ENCODE measurements at places on chromosomes 7 and 10.

GRCh38 chr10:26781797-26782196, 79.0 kb downstream of the ABI1 start:
- peak; percentile 53 for DNase-seq

DNA sequence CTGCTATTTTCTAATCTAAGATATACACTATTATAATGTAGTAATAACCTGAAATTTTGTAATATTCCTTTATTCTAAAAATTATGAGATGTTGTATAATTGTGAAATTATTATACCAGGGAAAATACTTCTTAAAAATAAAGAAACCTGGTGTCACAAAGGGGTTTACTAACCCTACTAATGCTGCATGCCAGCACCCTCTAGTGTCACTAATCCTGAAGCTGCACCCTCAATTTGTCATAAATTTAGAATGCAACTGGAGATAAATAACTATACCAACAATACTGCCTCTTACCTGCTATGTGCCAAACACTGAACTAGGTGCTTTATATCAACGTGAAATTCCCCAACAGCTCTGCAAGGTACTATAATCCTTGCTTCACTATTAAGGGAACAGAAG, 30.8 kb downstream of the TM9SF3 start:
- no peak for DNase-seq

DNA sequence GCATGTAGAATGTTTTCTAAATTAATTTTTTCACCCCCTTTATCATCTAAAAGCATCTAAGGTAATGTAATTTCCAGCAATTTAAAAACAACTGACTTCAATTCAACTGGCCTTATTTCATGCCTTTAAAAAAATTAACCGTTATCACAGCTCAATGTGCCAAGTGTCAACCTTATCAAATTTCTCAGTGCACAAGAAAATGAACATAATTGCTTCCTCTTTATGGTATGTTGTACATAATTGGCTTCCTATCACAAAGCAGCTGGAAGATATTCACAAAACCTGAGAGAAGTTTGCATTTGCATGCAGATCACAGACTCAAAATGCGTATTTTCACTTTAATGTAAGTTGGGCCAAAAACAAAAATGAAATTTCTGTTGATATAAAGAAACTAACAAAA, 966.4 kb downstream of the GRM8 start:
- DNase-seq, result no peak

DNA sequence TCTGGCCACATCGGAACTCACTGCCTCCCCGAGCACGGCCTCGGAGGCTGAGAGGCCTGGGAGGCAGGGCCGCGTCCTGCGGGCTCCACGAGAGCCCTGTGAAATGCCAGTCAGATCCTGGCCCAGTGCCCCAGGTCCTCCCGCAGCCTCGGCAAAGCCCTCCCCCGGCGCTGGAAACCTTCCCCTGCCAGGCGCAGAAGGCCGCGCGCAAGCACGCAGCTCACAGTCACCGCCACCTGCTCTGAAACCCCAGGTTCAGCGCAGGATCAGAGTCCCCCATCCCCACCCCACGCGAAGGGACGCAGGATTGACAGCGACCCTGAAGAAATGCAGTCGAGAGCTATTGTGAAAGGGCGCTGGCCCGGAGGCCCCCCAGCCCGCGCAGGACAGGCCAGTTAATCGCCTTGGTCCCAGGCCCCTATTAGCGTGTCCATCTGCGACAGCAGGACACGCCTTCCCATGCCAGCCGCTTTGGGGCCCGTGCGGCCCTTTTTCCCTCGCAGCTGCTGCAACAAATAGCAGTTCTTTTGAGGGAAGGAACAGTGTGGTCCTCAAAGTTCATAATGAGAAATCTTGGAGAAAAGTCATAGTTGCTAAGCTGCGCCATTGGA, 13.5 kb upstream of the EGFR start:
- DNase-seq, result no peak

- DNase-seq, result no peak
Observed at GRCh38 chr7:43489257-43489656, 93.7 kb upstream of the STK17A start.

GRCh38 chr10:124693396-124693795, 50.8 kb downstream of the FAM53B start:
- no peak for DNase-seq

- no peak for DNase-seq
Observed at GRCh38 chr10:132542086-132542775, 4.6 kb downstream of the INPP5A start.

GRCh38 chr10:47435081-47435480, 48.8 kb downstream of the ANXA8 start:
- no peak for DNase-seq

- DNase-seq, result no peak
Observed at GRCh38 chr10:51270936-51271530, 196.7 kb downstream of the PRKG1 start.

DNA sequence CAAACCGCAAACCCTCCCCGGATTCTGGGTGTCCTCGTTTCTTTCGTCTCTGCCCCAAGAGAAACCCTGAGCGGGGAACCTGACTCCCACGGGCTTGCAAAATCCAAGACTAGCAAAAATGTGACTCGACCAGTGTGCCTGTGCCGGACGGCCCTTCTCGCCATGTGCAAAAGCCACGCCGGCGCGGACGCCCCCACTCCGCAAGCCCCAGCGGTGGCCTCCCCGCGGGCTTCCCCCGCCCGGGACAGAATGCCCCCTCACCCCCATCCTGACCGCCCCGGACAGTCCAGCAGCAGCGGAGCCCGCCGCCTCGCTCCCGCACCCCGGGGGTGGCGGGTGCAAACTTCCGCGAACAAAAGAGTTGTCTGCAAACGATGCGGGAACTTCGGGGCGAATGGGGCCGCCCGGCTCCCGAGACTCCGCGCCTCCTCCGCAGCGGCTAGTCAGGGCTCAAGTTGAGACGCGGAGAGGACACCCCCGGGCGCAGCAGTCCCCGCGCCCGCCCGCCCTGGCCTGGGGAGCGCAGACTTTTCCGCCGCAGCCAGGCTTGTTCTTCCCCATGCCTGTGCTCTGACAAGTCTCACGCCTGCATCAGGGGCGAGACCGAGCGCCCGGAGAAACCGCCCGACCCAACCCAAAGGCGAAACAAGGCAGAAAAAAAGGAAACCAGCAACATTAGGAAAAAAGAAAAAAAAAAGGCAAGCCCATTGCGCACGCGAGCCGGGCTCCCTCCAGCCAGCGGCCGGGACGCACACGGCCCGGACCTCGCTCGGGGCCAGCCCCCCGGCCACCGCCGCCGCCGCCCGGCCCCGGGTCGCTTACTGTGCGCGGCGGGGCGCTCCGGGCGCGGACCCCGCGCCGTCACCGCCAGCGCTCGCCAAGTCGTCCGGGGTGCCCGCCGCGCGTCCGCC, 732 bp downstream of the FAM53B start:
- DNase-seq, result no peak

DNA sequence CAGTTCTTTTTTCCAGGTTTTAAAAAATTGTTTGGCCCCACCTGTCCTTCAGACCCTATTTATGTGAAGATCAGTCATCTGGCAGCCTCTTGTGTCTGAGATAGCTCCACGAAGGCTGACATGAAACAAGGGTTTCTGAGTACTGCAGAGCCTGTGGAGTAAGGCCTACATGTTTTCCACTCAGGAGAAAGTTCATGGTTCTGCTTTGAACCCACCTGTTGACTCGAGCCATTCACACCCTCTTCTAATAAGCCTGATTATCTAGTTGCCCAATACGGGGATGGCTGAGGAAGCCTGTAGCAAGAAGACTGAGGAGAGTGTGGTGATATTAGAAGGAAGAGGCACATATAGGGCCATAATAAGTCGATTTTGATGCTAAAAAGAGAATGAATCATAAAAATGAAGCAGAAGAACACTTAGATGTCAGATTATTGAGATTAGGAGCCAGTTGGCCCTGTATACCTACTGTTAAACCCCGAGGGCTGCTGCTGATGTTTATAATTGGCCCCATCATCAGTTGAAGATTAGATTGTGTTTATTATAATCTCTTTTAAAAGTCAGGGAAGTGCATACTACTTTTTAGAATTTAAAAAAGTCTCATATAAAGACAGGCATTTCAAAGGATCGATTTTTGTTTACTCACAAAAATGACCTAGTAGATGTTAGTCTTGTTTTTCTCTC, 109.4 kb downstream of the CDK14 start:
- no peak for DNase-seq

- no peak for DNase-seq
Observed at GRCh38 chr10:50592961-50593418, 30.8 kb downstream of the SGMS1 start.

GRCh38 chr10:85032981-85033380, 704.6 kb downstream of the CCSER2 start:
- no peak for DNase-seq

DNA sequence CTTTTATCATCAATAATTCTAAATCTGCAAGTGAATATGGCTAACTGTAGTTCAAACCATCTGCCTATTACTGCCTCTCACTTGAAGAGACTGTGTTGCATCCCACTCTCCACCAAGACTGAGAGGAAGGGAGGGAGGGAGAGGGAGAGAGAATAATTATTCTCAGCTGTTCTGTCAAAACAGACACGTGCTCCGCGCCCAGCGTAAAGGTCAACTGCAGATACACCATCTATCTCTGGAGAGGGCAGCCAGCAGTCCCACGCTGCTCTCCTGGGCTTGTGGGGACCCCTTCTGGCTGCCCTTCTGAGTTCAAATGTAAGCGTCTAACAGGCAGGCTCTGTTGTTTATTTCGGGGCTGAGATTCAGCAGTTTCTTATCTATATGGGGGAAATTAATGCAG, 625.5 kb upstream of the GALNT17 start:
- DNase-seq, result no peak

- DNase-seq, result no peak
Observed at GRCh38 chr10:128957221-128957620, 509.8 kb upstream of the MGMT start.

- DNase-seq, result no peak
Observed at GRCh38 chr10:2463316-2463715, 604.0 kb upstream of the PFKP start.

DNA sequence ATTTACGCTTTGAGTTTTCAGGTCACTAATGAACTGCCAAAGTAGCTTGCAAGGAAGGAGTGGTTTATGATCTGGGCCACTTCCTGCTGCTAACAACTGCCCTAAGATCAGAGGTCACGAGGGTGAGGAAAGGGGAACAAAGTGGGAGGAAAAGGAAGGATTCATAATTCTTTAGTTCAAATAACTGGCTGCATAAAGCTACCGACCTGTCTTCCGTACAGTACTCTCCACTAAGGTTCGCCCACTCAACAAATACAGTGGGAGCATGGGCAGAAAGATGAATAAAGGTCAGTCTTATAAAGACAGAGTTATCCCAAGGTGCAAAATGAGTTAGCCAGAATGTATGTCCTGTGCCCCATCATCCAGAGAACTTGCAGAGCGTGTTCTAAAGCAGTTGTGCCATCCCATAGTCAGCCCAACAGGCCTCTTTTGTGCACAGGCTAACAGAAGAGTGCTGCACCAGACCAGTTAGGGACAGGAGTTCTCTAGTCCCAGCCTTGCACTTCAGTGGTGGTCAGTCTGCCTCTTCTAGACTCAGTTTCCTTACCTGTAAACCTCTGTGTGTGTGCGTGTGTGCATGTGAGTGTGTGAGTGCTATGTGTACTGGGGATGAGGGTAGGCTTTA, 65.9 kb downstream of the CREB3L2 start:
- no peak for DNase-seq

GRCh38 chr7:14073543-14073942, 84.1 kb upstream of the ETV1 start:
- DNase-seq, result no peak

DNA sequence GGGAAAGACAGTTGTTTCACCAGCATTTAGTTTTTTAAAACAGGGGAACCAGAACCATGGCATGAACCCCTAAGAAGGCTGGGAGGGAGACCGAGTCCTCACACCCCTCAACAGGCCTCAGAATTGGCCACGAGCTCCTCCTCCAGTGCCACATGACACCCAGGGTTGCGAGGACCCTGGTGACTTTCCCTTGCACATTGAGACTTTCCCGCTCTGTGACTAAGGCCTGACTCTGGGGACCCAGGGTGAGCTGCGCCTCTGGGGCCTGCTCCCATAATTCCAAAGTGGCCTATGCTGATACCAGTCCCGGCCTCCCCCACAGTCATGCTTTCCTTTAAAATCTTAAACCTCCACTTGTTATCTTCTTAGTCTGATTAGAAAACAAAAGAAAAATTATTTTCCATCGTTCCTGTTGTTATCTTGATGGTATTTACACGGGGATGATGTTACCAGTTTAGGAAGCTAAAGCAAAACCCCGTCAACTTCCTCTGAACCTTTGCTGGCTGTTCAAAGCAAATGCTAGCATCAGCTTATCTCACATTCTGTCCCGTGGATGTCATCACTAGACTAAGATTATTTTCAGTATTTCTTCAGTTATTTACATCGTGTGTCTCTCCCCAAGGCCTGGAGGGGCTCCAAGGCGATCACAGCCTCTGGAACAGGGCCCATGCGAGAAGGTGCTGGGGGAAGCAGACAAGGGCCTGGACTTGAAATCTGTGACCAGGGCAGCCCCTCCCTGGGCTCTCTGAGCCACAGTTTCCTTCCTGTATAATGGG, 42.1 kb downstream of the FAM53B start:
- DNase-seq, result peak; percentile 67

DNA sequence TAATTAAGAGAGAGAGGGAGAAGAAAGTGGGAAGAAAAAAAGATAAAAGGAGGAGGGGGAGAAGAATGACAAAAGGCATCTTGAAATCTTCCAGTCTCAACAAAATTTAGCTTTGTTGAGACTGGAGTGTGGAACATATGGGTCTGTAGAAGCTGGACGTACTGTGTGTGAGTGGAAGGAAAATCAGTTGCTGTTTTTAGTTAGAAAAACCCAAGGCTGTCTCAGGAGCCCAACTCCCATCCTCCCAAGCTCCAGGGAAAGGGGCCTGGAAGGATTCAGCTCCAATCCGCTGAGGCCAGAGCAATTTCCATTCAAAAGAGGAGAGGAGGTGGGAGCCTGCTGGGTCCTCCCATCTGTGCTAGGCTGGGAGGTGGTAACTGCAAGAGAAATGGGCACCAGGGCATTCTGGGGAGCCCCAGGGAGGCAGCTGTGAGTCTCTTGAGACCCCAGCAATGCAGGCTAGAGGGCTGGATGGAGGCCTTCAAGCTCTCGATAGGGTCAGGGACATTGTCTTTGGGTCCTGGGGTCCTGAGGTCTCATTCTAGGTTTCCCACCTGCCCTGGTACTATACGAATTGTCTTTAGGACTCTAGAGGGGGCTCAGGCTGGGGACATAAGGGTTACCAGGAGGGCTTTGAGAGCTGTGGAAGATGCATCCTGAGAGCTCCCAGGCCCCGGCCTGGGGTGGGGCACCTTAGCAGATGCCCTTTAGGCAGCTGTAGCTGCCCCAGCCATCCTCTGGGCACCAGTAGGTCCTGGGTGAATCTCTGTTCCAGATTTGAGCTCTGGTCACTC, 21.4 kb downstream of the ADCYAP1R1 start:
- DNase-seq, result no peak

- DNase-seq, result peak; percentile 2
Observed at GRCh38 chr7:95723583-95724180, 48.7 kb upstream of the DYNC1I1 start.

Measured in stimulated activated CD4-positive, alpha-beta T cell treated with anti-CD3 and anti-CD28 coated beads, Interleukin-1b, Interleukin-23, amount 100 ng/mL, for 48 hours (primary cell).